Breast epithelium (tissue), 4 donors: ENCODE measurements at places on chromosomes 13 and 19. TPM values are rescaled to one million over a fixed set of nuclear protein-coding genes. Genes with fewer than 3 reads are reported as not detected.

Gene SMAD9
- total RNA-seq, result 7.5 TPM

GRCh38 chr13:49638030-49638743 is 9.9 kb downstream of the ARL11 start:
- H3K4me3 ChIP-seq, result no peak overlapping the region
- no peak for DNase-seq
- H3K36me3 ChIP-seq, result no peaks in the 10 kb centered on the region
- no peaks in the 10 kb centered on the region for H3K27me3 ChIP-seq
- H3K4me1 ChIP-seq, result no peaks in the 10 kb centered on the region
- H3K27ac ChIP-seq, result no peak overlapping the region

GRCh38 chr19:50268041-50268440 is 61.1 kb downstream of the KCNC3 start:
- H3K27me3 ChIP-seq, result no peaks in the 10 kb centered on the region
- H3K36me3 ChIP-seq, result no peaks in the 10 kb centered on the region
- H3K4me3 ChIP-seq, result no peak overlapping the region
- DNase-seq, result no peak
- no peak overlapping the region for H3K27ac ChIP-seq
- H3K4me1 ChIP-seq, result no peaks in the 10 kb centered on the region

DNA sequence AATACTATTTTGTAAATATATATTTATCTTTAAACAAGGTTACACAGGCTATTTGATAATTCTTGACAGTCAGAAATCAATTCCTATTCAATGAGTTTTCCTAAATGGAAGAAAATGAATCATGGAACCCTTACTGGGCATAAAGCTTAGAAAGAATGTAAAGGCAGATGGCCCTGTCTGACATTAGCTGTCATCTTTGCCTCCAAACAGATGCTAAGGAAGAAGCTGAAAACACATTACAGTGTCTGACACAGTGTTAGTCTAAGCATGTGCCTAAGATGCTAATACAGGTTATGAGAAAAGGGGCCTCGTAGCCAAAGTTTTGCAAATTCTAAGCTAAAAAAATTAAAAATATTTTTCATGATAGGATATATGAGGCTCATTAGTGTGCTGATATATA is 112.8 kb downstream of the ITGBL1 start:
- H3K4me1 ChIP-seq, result no peaks in the 10 kb centered on the region
- no peak for DNase-seq
- no peak overlapping the region for H3K4me3 ChIP-seq
- H3K36me3 ChIP-seq, result no peaks in the 10 kb centered on the region
- H3K27me3 ChIP-seq, result no peaks in the 10 kb centered on the region
- H3K27ac ChIP-seq, result no peak overlapping the region

DNA sequence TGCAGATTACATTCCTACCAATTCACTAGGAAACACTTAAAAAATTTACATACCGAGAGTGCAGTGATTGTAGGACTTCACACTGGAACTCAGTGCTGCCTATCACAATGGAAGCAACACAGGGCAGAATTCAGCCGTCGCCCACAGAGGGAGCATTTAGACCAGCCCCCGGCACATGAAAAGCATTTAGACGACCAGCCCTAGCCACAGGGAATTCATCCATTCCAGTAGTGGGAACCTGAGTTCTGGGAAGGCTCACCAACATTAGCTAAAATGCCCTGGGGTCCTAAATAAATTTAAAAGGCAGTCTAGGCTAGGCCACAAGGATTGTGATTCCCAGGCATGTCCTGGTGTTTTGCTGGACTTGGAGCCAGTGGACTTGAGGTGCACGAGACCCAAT is 155.2 kb downstream of the LIG4 start:
- DNase-seq, result no peak
- no peaks in the 10 kb centered on the region for H3K36me3 ChIP-seq
- H3K27ac ChIP-seq, result no peak overlapping the region
